ENCODE measurements at places on chromosomes 16 and 17.

GRCh38 chr16:81487301-81487720, 42.7 kb downstream of the CMIP start:
- DNase-seq: no peak

DNA sequence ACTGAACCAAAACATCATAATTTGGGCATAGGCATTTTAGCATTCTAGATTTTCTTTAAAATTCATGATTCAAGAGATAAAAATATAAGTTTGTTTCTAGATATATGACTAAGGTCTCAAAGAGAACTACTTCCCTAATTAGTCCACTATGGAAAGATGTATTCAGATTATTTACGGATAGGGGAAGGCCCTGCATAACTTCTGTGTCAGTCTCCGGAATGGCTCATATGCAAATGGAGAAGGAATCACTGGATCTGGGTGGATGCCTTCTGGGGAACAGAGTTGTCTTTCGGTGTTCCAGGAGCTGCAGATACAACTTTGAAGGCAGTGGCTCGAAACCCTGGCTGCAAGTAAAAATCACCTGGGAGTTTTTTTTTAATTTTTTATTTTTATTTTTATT, 17.1 kb upstream of the WFIKKN2 start:
- no peak for DNase-seq

DNA sequence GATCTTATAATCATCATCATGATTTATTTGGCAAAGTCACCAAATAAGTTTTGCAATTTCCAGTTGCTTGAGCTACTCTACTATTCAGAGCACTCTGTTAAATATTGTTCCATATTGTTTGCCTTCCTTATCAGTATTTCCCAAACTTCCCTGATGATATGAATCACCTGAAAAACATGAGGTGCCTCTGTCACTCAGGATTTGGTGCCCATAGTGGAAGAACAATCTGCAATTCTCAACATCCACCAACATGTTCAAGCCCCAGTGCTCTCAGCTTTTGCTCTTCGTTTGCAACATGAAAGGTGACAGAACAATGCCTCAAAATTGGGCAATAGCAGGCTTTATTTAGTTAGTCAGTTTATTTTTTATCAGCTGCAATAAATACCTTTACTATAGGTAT, 28.6 kb upstream of the WSB1 start:
- no peak for DNase-seq

- DNase-seq: no peak
Observed at GRCh38 chr16:89393738-89394406, 96.5 kb downstream of the ANKRD11 start.

DNA sequence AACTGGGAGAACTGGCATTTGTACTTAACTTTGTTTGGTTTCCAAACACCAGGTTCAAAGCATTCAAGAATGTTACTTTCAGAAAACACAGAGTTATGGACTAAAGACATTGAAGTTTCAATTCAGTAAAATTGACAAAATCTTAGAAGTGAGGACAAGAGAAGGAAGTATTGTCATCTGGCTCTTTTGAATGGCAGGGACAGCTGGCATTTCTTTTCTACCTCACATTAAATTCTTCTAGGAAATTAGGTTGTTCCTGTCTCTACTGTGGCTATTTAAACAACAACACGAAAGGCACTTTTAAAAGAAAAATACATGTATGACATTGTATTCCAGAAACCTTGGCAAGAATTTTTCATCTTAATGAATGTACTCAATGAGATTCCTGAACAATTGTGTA, 600.0 kb upstream of the CA10 start:
- no peak for DNase-seq
